ENCODE measurements at places on chromosomes 2 and 18.

GRCh38 chr2:223954401-223954800, 2.9 kb upstream of the MRPL44 start:
- DNase-seq: peak; percentile 90

GRCh38 chr2:72036173-72036545, 111.5 kb downstream of the CYP26B1 start:
- no peak for DNase-seq

DNA sequence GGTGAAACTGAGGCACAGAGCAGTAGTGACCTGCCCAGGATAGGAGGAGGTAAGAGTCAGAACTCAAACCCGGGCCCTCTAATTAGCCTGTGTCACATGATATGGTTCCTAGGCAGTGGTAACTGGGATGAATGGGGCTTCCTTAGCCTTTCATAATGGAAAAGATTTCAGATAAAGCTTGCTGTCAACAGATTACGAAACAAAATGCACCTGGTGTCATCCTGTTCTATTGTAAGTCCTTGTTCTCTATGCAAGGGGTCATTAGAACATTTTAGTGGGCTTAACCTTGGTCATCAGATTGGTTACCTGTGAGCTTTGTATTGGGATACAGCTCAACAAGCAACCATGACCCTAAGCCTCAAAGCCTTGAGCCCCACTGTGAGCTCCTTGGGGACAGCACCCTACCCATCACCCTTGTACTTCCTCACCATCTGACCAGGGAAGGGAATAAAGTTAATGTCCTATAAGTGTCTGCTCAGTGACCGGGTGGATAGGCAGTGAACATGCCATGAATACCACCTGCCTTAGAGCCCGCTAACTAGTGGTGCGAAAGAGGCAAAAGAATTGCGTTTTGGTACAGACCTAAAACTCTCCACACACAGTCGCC, 70.3 kb upstream of the RMDN2 start:
- no peak for DNase-seq

- DNase-seq: no peak
Measured at GRCh38 chr2:186534406-186534805, 48.3 kb downstream of the ZC3H15 start.

DNA sequence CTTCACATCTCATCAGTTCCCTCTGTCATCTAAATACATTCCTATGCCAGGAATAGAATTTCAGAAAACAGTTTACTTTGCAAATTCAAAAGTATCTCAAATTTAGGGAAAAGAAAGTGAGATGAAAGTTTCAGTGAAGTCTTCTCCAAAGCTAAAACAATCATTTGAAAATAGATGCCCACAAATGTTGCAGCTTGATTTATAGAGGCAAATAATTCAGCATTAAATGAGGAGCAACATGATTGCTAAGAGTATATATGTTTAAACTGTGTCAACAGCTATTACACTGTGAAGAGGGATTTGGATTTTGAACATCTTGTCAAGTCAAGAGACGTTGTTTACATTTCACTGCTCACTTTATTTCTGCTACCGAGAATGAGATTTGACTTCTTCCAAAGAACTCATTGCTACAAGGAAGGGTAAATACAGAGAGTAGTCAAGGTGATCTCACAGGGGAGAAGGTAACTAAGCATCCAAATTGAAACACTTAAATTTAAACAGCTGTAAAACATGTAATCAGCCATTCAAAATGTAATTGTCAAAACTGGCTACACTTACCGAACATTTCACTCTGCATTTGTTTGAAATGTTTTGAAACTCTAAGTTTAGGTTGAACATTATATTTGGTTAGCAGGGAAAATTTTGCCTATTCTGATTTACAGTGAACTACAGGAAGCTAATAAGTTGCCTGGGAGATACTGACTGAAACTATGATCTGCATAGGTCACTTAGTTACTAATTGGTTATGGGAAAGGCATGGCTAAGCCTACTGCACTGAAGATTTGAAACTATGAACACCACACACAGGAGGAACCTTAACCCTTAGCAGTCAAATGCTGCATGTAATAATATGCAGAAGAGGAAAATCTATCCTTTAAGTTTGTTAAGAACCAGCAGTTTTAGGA, 33.2 kb upstream of the GALNT3 start:
- DNase-seq: no peak

DNA sequence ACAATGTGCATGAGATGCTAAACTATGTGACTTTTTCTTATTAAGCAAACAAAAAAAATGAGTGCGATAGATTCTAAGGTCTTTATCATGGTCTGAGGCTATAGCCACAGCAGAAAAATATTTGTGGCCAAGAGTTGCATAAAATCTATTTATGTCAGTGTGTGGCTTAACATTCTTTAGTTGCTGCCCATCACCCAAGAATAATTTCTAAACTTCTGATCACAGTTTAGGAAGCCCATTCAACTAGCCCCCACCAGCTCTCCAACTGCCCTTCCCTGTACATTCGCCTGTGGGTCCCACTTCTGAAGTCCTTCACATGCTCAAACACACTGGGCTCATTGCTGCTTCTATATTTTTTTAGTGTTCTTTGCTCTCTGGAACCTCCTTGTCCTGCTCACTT, 107.1 kb downstream of the CTNNA2 start:
- DNase-seq: no peak

DNA sequence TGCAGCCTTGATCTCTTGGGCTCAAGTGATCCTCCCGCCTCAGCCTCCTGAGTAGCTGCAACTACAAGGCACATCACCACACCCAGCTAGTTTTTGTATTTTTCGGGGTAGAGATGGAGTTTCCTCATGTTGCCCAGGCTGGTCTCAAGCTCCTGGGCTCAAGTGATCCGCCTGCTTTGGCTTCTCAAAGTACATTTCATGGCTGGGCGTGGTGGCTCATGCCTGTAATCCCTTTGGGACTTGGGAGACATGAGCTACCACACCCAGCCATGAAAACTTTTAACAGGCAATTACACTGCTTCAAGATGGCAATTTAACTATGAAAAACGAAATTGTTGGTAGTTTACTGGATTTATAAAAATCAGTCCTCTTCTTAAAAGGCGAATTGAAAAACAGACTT, 69.7 kb downstream of the MEP1B start:
- no peak for DNase-seq

DNA sequence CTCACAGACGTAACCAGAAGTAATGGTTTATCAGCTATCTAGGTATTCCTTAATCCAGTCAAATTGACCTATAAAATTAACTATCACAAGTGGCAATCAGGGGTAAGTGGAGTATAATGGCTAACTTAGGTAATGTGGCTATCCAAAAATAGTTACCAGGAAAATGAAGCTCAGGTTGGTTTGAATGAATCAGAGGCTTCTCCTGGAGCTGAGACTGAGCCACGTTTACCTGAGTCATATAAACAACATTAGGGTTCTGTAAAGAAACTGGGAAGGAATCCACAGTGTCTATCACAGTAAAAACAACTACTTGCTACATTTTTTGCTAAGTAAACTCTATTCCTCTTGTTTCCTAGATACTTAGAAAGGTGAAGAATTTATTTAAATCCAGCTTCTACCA, 236.0 kb upstream of the SPHKAP start:
- peak; percentile 82 for DNase-seq

GRCh38 chr18:59612381-59612780, 84.8 kb downstream of the CCBE1 start:
- DNase-seq: no peak

DNA sequence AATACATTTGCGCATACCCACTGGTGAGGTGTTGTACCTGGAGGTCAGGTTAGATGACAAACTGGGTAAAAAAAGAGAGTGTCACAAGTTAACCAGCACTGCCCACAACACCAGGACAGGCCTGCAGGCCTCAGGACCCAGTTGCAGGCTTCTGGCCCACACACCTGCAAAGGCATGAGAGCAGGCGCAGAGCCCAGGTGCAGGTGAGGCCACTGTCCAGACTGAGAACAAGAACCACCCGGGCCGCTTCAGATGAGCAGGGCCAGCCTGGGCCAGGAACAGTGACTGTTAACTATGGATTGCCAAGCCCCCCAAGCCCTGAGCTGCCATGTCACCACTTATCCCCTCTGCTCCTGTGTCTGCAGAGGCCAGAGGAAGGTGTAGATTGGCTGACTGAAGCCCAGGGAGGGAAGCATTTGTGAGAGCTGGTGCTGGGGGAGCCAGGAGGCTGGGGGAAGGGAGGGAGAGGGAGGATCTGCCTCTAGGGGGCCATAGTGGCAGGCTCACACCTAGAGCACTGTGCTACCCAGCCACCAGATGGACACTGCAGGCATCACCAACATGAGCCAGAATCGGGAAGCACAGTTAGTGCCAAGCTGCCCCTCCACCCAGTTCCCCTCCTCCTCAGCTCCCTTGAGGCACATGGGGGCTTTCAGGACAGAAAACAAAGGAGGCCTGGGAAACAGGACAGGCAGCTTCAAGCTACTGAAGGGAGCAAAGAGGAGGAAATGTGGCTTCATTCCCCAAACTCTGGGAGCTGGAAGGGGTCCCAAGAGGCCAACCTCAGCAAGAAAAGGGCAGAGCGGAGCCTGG, 35.4 kb downstream of the SFXN5 start:
- DNase-seq: peak; percentile 35

- DNase-seq: no peak
Measured at GRCh38 chr18:61732854-61733253, 160.0 kb downstream of the RNF152 start.

DNA sequence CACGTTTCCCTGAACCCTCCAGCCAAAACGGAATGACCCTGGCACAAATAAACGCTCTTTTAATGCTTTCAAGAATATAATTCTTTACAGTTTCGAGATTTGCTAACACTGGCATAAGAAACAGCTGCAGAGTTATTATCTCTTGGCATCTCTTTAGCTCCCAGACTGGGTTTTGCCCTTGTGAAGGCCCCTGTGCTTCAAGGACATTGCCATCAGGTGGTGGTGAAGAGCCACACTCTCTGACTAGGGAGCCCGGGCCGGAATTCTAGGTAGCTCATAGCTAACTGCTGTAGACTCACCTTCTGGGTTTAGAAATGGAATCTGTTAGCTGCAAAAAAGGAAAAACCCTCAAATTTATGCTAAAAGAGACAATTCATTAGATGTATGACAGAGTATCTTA, 13.3 kb upstream of the GALNT14 start:
- DNase-seq: no peak

DNA sequence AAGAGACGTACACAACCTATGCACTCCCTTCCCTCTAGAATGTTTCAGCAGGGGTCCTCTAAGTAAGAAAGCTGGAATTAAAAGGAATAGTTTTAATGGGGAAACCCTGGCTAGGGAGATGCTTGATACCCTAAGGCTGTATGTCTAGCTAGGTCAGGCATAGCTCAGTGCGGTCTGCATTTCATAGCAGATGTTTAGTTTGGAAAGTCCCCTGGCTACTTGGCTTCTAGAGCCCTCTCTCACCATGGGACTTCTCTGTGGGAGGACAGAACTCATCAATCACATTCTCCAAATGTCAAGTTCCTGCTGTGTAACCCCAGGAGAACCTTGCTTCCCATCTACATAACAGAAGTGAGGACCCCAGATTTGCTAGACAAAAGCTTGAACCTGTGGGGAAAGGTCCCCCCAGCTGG, 24.1 kb upstream of the ANXA4 start:
- DNase-seq: no peak

- DNase-seq: no peak
Measured at GRCh38 chr18:3138274-3138975, 81.3 kb downstream of the MYOM1 start.

- no peak for DNase-seq
Measured at GRCh38 chr18:21315741-21316197, 73.7 kb downstream of the GREB1L start.

DNA sequence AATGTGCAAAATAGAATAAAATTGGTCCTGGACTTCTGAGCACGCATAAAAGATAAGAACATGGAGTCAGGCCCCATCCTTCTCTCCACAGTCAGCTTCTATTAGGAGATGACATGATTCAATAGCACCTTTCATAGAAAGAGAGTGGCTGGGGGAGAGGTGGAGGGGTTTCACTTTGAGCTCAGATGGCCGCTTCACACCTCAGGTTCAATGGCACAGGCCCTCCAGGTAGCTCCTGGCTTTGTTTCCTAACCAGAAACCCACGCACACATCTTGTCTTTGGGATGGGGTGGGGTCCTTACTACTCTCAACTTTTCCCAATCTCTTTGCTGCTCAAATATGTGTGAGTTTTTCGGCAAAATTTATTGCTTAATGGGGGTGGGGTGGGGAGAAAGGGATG, 332.3 kb downstream of the CLIP4 start:
- DNase-seq: no peak

DNA sequence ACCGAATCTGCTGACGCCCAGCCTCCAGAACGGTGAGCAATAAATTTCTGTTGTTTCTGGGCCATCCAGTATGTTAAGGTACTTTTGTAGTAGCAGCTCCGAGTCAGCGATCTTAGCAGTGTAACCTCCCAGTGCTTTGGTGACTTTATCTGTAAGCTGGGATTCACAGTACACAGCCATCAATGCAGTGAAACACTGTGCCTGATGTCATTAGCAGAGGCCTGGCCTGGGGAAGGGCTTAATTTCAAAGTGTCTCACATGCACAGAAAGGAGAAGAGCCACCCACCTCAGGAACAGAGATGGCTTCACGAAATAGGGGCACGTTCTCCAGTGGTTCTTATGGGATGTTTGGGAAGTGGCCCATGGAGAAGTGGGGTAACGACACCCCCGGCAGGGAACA, 281.2 kb downstream of the PHLPP1 start:
- DNase-seq: no peak

DNA sequence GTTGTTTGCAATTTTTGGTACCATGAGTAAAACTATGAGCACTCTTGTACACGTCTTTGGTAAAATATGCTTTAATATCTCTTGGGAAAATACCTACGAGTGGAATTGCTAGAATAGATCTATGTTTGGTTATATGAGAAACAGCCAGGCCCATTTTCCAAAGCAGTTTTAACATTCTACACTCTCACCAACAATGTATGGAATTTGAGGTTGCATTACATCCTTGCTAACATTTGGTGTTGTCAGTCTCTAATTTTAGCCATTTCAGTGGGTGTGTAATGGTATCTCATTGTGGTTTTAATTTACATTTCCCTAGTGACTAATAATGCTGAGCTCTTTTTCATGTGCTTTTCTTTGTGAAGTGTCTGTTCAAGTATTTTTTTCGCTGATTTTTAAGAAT, 118.9 kb upstream of the TCF4 start:
- peak; percentile 75 for DNase-seq

- DNase-seq: peak; percentile 27
Measured at GRCh38 chr2:13193075-13193474, 476.3 kb downstream of the TRIB2 start.

- no peak for DNase-seq
Measured at GRCh38 chr18:60570172-60570571, 197.6 kb upstream of the MC4R start.

DNA sequence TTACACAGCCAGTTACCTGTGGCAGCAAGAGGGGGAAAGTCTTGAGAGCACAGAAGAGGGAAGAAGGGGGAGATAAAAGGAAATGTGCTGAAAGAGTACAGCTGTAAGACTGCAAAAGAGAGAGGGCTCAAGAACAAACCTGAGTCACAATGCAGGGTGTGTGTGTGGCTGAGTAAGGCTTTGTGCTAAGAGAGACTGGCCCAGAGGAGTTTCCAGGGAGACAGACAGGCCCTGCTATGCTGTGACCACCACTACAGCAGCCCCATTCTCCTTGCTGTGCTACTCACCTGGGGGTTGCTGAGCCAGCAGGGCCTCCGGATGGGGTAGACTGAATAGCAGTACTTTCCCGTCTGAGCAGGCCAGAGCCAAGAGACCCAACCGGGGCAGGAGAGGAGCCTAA, 12.4 kb upstream of the MPV17 start:
- no peak for DNase-seq

Data from ELR (cell line).